Glutamatergic neuron (in vitro differentiated cells): ENCODE measurements at places on chromosomes 1 and 21. TPM values are rescaled to one million over a fixed set of nuclear protein-coding genes. Genes with fewer than 3 reads are reported as not detected.

- no peak for DNase-seq
These were observed 2.6 kb upstream of the RNF2 start for GRCh38 chr1:185042737-185043136.

Gene RAB7B
- not detected for total RNA-seq

GRCh38 chr1:24547195-24547594, 8.7 kb upstream of the NCMAP start:
- no peak for DNase-seq

Gene PDZK1
- 1.7 TPM for total RNA-seq

Gene SLC9C2
- 0.98 TPM for total RNA-seq

Gene DTL
- total RNA-seq = 7.4 TPM

Gene CACNA1S
- total RNA-seq = 0.07 TPM

Gene EXTL1
- 2.6 TPM for total RNA-seq

DNA sequence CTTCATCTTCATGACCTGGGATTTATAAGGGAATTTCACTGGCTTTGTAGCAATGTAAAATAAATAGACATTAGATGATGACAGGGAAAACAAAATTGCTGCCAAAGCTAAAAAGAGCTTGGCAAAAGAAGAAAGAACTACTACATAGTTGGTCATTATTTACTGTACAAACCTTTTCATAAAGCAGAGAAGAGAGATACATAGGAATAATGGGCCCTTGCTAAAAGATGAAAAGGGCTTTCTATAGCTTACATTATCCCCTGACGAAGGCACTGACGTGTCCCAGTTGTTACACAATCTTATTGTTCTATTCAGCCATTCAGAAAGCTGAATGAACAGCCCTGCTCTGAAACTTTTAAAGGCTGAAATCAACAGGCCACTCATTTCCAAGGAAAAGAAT, 57.1 kb downstream of the ZC3H11B start:
- DNase-seq = no peak

Gene C1orf87
- not detected for total RNA-seq

DNA sequence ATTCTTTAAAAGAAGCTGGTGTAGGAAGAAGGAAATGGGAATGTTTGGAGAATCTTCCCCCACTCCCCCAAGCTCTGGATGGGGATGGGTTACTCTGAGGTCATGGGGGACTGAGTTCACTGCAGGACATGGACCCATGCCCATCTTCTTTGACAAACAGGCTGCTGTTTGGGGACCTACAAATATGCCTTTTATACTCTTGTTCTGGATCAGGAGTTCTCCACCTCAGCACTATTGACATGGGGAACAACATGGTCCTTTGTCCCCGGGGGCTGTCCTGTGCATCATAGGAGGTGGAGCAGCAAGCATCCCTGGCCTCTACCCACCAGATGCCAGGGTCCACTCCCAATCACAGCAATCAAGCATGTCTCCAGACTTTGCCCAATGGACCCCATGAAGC, 365.8 kb upstream of the C1orf174 start:
- DNase-seq = no peak

Gene C1QB
- total RNA-seq = not detected

DNA sequence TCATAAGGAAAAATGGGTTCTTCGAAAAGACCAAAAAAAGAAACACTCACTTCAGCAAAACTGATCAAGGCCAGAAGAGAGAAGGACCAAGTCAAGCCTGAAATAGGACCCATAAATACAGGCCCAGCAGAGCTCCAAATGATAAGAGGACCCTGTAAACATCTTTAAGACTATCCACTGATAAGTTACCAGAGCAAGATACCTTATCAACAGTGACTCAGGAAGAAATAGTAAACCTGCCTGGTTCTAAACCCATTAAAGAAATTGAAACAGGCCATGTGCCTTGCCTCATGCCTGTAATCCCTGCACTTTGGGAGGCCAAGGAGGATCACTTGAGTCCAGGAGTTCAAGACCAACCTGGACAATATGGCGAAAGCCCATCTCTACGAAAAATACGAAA, 81.8 kb upstream of the ERRFI1 start:
- no peak for DNase-seq

Gene TMPRSS3
- 0.71 TPM for total RNA-seq

Gene KIF17
- total RNA-seq = 1.6 TPM

DNA sequence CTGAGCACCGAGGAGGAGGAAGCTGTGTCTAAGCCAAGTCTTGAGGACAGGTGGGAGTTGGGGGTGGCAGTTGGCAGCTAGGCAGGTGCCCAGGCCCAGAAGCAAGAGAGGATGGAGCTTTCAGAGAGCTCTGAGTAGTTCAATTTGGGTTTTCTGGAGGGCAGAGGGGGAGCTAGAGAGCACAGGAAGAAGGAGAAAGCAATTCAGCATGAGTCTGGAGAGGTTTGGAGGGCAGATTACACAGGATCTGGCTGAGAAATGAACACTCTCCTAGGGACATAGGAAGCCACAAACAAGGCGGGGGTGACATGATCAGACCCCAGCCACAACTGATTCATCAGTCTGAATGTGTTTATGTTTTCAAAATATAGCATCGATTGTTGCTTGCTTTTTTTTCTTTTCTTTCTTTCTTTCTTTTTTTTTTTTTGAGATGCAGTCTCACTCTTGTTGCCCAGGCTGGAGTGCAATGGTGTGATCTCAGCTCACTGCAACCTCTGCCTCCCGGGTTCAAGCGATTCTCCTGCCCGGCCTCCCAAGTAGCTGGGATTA, 23.8 kb downstream of the PTPRF start:
- no peak for DNase-seq

Gene AMIGO1
- total RNA-seq = 8.0 TPM
